ENCODE measurements at places on chromosomes 13 and 19. TPM values are rescaled to one million over a fixed set of nuclear protein-coding genes. Genes with fewer than 3 reads are reported as not detected.

GRCh38 chr13:101996954-101997353, 404.9 kb downstream of the FGF14 start:
- no peak for DNase-seq

GRCh38 chr13:50543782-50544181, 299.7 kb downstream of the DLEU7 start:
- DNase-seq = no peak

GRCh38 chr13:100645382-100645781, 29.2 kb downstream of the TMTC4 start:
- DNase-seq = no peak

EID2B gene
- 17.5 TPM for total RNA-seq

GRCh38 chr19:16116067-16116466, 4.4 kb downstream of the RAB8A start:
- no peak for DNase-seq

- no peak for DNase-seq
Observed at GRCh38 chr19:18392926-18393325, 4.5 kb downstream of the LRRC25 start.

- DNase-seq = no peak
Observed at GRCh38 chr13:110254151-110254679, 52.7 kb downstream of the COL4A1 start.

SLC7A1 gene
- 13.6 TPM for total RNA-seq

LAIR2 gene
- total RNA-seq = not detected

SMIM44 gene
- total RNA-seq = not detected

LIN37 gene
- 16.0 TPM for total RNA-seq

ZBTB32 gene
- total RNA-seq = not detected

SPRED3 gene
- 1.8 TPM for total RNA-seq

DNA sequence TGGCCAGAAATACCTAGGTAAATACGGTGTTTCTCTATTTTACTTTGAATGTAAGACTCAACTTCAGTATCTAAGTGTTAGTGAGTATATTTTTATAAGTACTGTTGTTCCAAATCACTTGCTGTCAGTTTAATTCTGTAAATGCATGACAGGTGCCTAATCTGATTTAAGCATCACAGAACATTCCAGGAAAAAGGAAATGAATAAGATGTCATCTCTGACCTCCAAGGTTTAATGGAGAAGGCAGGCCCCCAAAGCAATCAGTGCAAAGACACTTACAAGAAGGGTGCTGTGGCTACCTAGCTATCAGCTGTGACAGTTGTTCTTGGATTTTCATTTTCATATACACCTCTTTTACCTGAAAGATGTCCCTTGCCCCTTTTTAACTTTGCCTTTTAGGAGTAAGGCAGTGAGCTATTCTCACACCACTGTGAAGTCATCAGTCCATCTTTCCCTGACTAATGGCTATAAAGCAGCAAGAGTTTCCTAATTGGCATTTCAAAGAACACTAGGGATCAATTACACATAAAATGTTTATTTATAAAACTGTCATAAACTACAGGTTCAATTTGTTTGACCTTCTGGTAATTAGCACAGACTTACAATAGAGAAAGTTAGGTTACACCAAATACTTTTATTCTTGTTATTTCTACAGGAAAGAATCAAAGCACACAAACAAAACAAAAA, 427.6 kb downstream of the SPRY2 start:
- no peak for DNase-seq

- DNase-seq = no peak
Observed at GRCh38 chr19:10784257-10784656, 51.8 kb downstream of the TMED1 start.

- no peak for DNase-seq
Observed at GRCh38 chr13:95386370-95386769, 85.1 kb upstream of the ABCC4 start.

PKN1 gene
- 123 TPM for total RNA-seq

GRCh38 chr19:6362351-6362801, 1.0 kb downstream of the CLPP start:
- DNase-seq = no peak

DNA sequence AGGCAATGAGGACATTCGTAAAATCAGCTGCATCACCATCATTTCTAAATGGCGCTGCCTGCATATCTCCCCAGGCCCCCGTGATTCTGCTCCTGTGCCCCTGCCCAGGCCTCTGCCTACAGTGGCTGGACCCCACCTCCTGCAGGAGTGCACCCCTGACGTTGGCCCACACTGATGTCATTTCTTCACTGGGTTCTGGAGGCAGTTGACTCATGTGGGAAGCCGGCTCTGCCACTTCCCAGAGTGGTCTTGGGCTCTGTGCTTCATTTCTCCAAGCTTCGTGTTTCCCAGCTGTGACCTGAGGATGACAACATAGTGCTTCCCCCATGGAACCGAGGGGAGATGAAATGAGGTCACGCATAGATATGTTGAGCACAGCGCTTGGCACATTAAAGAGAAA, 19.9 kb downstream of the CCNE1 start:
- no peak for DNase-seq

FAM187B gene
- not detected for total RNA-seq

MIA gene
- total RNA-seq = not detected

DNA sequence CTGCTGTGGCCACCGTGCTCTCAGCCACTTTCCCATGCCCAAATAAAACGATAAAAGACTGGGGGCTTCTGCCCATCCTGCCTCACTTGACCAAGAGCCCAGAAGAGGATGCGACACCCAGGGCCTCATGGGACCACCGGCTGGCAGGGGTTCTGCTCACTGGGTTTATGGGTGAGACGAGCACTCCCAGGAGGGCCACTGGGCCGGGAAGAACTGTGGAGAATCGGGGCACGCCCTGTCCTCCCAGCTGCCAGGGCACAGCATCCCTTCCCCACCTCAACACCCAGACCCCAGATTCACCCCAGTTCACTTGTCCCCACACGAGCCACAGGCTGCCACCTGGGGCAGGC, 4.7 kb upstream of the F10 start:
- DNase-seq = no peak

DNA sequence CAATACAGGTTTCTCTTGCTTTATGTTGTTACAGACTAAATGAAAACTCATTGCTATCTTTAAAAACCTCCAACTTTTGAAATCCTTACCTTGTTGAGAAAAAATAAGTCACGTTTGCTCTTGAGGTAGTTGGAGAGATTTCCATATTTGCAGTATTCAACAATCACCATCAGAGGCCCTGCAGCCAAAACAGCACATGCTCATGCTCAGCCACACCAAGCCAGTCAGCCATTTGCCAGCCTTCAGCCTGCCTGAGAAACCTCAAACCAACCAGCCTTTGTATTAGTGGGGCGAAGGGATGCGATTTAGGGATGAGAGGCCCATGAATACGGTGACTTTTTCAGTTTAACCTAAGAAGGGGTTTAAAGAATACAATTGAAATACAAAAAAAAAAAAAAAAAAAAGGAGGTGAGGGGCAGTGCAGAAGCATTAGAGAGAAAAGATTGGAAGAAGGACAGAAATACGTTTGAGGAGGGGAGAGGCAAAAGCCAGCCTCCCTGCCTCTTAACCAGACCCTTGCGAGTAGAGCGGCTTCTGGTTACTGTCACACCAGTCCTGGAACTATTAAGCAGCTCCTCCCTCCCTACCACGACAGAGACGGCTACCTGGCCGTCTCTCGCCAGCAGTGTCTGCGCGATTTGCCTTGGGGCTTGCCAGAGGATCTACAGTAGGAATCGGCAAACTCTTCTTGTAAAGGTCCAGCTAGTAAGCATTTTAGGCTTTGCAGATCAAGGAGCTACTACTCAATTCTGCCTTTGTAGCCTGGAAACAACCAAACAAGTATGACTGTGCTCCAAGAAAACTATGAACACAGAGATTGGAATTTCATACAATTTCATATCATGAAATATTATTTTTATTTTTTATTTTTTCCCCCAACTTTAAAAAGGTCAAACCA, 167.3 kb downstream of the FLT1 start:
- DNase-seq = no peak

C13orf42 gene
- not detected for total RNA-seq
